ENCODE measurements at places on chromosomes 13 and 19. TPM values are rescaled to one million over a fixed set of nuclear protein-coding genes. Genes with fewer than 3 reads are reported as not detected.

DNA sequence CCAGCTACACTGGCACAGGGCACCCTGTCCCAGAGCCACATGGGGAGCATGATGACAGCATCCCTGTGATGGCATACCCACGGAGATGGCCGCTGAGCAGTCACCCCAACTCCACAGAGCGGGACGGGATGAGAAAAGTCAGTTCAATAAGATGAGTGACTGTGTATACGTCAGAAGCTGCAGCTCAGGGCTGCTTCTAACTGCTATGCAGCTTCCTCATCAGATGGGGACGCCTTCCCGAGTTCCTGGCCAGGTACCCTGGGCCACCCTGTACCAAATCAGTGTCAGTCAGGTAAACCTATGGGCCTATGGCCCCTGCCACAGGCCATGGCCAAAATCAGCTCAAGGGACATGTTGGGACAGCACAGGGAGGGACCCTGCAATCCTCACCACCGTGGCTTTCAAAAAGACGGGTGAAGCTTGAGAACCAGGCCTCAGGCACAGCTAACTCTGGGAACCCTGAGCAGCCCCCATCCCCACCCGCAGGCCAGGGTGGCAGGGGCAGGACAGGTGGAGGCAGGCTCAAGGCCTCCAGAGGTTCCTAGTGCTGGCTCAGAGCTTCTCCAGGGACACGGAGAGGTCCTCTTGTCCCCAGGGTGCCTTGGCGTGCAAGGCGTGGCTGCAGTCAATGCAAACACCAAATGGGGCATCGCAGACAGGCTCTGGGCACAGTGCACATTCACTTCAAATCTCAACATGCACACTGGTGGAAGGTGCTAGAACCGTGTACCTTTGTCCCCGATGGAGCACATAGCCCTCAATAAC is 122.4 kb downstream of the TUBA3C start:
- no peak for DNase-seq

DNA sequence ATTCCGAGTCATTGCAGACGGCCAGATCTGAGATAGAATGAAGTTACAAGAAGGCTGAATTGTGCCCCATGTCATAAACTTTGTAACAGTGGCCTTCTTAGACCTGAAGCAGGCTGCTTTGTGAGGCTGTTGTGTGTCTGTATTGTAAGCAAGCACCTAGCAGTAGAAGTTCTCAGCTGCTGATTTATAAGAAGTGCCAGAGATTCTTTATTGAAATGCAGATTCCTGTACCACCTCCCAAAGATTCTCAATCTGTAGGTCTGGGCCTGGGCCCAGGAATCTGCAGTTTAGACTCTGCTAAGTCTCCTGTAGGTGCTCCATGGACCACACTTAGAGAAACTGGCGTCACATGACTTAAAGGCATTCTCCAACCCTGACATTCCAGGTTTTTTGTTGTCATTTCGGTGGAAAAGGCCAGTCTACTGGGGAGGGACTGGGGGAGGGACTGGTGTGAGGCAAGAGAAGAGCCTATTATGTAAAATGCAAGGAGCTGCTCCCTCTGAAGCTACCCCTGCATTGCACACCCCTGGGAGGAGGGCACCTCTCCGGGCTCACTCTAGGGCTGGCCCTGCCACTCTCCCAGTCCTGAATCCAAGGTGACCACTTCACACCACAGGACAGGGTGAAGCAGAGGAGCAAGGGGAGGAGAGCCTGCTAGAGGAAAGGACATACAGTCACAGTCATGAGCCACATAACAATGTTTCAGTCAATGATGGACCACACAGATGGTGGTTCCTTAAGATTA is 769 bp upstream of the TMEM272 start:
- DNase-seq, result no peak

DNA sequence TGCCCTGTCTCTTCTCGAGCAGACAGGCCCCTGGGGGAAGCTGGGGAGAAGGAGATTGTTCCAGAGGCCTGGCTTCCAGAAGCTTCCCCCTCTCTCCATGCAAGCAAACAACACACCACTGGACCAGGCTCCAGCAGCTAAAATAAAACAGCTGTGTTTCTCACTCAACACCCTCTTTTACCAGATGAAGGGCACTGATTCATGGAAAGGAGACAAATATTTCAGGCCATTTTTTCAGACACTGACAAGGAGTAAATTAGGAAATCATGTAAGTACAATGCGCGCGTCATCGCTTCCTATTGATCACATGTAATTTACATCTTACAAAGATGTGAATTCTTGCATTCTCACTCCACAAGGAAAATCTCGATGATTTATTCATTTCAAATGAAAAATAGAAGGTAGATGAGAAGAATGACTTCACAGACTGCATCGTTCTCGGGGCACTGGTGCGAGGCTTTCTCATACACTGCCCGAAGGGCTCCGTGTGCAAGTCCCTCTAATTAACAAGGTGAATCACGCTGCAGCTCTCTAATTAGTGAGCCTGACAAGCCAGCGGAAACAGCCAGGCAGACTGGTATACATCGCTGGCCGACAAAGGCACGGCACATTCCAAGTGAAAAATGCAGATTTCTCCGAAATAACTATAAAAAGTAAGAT is 153.6 kb downstream of the KCTD15 start:
- no peak for DNase-seq

DNA sequence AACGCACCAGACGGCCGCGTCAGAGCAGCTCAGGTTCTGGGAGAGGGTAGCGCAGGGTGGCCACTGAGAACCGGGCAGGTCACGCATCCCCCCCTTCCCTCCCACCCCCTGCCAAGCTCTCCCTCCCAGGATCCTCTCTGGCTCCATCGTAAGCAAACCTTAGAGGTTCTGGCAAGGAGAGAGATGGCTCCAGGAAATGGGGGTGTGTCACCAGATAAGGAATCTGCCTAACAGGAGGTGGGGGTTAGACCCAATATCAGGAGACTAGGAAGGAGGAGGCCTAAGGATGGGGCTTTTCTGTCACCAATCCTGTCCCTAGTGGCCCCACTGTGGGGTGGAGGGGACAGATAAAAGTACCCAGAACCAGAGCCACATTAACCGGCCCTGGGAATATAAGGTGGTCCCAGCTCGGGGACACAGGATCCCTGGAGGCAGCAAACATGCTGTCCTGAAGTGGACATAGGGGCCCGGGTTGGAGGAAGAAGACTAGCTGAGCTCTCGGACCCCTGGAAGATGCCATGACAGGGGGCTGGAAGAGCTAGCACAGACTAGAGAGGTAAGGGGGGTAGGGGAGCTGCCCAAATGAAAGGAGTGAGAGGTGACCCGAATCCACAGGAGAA is 1.9 kb downstream of the PPP1R12C start:
- no peak for DNase-seq

Gene LGALS14
- not detected for total RNA-seq

DNA sequence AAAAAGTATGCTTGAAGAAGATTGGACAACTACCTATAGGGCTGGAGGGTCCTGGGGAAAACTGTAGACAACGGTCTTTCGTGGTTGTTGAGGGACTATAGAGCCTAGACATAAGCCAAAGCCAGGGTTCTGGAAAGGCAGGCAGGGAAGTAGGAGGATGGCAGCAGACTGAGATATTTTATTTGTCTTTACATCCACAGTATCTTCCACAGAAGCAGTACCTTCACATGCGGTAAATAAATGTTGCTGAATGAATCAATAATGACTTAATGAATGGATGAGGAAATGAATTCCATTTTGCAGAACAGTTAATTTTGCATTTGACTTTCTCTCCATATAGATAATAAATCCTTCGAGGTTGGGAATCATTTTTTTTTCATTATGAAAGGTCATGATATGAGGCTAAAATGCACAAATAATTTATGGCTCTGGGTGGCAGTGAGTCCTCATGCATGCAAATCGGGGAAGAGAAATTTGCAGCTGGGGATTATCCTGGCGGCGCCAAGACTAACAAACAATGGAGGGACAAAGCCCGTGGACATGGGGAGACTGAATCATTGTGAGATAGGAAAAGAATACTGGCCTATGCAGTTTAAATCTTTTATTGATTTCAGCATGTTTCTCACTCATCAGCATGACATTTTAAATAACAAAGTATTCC is 102.0 kb downstream of the ERCC5 start:
- DNase-seq, result no peak

Gene PCDH8
- total RNA-seq, result not detected

Gene ZNF723
- total RNA-seq, result not detected

Gene GRK1
- total RNA-seq, result not detected

Gene TRPM4
- total RNA-seq, result 17.0 TPM

Gene ERICH6B
- not detected for total RNA-seq

DNA sequence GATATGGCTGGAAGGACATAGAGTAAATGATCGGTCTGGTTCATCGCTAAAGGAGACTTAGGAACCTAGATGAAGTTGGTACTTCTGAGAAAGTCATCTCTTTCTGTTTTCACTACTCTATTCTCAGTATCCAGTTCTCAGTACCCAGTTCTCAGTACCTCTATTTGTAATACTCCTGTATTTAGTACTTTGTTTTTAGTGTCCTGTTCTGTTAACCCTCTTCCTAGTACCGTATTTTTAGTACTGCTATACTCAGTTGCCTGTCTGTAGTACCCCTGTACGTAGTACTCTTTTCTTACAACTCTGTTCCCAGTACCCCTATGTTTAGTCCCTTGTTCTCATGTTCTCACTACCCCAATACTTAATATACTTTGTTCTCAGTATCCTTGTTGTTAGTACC is 1.2 kb downstream of the RFXAP start:
- DNase-seq, result no peak

- no peak for DNase-seq
Measured at GRCh38 chr19:37972803-37973202, 65.8 kb downstream of the SIPA1L3 start.

DNA sequence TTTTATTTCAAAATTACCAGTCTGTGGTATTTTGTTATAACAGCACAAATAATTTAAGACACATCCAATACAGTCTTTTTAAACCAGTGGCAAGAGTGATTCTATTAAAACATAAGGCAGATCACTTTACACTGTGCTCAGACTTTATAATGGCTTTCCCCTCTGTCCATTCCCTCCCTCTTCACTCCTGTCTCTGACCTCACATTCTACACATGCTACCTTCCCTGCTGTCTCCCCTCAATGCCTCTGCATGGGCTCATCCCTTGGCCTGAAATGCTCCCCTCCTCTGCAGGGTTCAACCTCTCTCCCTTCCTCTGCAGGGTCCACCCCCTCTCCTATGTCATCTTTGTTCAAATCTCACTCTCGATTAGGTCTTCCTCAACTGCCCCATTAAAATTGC is 170.8 kb downstream of the LHFPL6 start:
- no peak for DNase-seq

- DNase-seq, result no peak
Measured at GRCh38 chr19:31118287-31118955, 230.8 kb downstream of the TSHZ3 start.

- DNase-seq, result no peak
Measured at GRCh38 chr19:45498411-45499195, at the start of gene PPM1N. TSS of gene PPM1N (plus strand) at chr19:45498443. CDS start at chr19:45498473, 30 bp downstream.

Gene SIGLECL1
- not detected for total RNA-seq

Gene COL4A1
- 1,996 TPM for total RNA-seq

Gene ZNF211
- 6.8 TPM for total RNA-seq

Gene METTL21C
- total RNA-seq, result not detected

DNA sequence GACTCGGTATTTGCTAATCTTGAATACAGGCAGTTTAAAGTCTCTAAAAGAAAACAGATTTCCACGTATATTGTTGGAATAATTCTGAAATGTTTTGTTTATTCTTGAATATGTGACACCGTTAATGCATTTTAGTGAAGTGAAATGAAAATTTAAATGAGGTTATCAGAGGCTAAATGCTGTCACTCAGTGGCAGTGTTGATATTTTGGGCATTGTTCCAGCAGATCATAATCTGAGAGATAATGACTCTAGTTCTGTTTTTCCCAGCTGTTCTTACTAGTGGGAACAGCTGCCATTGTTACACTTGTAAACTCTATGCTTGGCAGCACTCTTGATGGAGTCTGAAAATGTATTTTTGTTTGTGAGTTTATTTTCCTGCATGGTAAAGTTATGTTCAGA is 365.6 kb upstream of the SLC10A2 start:
- DNase-seq, result no peak

Gene MBD3L3
- total RNA-seq, result not detected

DNA sequence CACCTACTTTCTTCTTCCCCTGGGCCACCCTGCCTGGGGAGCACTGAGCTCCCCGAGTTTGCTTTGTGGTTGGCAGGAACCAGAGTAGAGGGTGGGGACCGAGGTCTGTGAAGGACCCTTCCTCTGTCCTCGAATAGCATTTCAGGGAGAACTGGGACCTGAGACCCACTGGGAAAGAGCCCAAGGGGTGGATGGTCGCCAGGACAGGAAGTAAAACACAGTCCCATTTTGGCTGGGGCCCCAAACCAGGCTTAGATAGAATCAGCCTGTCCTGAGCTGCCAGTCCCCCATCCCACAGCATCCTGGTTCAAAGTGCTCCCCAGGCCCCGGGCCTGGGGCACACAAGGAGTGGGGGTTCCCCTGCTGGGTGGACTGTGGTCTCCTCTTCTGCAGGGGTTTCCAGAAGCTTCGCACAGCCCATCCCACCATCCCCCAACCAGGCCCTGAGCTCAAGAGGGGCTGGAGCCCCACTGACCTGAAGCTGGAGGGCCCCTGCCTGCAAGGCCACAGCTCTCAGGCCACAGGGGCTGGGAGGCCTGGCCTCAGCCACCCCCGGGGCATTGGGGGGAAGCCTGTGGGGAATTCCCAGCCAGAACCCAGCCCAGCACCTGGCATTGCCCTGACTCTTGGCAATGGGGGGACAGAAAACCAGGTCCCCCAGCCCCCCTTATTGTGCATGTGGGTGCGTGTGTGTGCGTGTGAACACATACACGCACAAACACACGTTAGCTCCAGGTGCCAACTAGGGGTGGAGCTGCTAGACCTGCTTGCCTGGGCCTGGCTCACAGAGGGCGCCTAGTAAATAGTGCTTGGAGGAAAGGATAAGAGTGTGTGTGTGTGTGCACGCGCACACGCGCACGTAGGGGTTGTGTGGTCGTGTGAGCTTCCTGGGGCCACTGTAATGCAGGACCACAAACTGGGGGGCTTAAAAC is 995 bp upstream of the MKNK2 start:
- DNase-seq, result no peak

DNA sequence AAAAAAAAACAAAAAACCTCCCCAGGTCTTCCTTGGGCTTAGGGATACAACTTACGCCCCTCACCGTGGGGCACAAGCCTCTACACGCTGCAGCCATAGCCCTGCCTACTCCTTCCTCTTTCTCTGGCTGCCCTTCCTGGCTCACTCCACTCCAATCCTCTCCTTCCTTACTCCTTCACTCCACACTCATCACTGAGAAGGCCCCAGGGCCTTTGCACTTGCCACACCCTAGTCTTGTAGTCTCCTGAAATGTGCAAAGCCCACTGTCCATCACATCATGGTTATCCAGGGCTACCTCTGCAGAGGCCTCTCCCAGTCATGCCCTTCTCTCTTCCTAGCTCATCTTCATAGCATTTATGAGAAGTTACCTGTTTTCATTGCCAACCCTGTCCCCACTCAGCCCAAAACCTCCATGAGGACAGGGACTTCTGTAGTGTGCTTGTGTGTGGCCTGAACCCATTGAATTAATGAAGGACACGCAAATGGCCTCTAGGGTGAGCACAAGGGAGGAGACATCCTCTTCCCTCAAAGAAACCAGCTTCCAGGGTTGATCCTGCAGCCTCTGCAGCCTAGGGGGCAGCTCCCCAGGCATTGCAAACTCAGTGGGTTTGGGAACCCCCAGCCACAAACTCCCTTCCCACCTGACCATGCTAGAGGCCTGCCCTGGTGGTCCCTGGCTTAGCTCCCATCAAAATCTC is 7.9 kb upstream of the HSH2D start:
- DNase-seq, result no peak

GRCh38 chr19:7989071-7989575 is 16.3 kb downstream of the ELAVL1 start:
- DNase-seq, result no peak

- DNase-seq, result no peak
Measured at GRCh38 chr13:43129511-43130110, 106.2 kb downstream of the DNAJC15 start.

- DNase-seq, result no peak
Measured at GRCh38 chr19:21910318-21910717, 74.3 kb upstream of the ZNF43 start.

GRCh38 chr19:48634424-48635262 is 2.5 kb downstream of the DBP start:
- DNase-seq, result peak; percentile 96

Data from mesenteric fat pad (tissue), 1 donor.